Activated T-helper 17 cell treated with anti-CD3 and anti-CD28 coated beads, Interleukin-2, amount 50 U/mL, for 72 hours (primary cell): ENCODE measurements at places on chromosomes 2 and 18.

- peaks cover 6% of the 10 kb centered on the region for H3K36me3 ChIP-seq
- peaks cover 12% of the 10 kb centered on the region for H3K4me1 ChIP-seq
- H3K4me3 ChIP-seq: peak overlapping the region; percentile 3
- no peaks in the 10 kb centered on the region for H3K27me3 ChIP-seq
- no peak overlapping the region for H3K27ac ChIP-seq
Measured at GRCh38 chr2:230872968-230873660, 8.4 kb downstream of the ITM2C start.

DNA sequence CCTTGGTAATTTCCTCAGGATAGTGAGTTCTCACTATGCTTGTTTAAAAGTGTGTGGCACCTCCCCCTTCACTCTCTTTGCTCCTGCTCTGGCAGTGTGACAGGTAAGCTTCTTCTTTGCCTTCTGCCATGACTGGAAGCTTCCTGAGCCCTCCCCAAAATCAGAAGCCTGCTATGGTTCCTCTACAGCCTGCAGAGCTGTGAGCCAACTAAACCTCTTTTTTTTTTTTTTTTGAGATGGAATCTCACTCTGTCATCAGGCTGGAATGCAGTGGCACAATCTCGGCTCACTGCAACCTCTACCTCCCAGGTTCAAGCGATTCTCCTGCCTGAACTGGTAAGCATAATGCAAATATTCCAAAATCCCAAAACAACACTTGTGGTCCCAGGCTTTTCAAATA, 80.0 kb downstream of the SOWAHC start:
- H3K36me3 ChIP-seq: no peaks in the 10 kb centered on the region
- H3K27me3 ChIP-seq: peaks cover 16% of the 10 kb centered on the region
- ATAC-seq: no peak
- H3K4me1 ChIP-seq: no peaks in the 10 kb centered on the region
- H3K27ac ChIP-seq: no peak overlapping the region

GRCh38 chr2:29114946-29115609, at the start of gene CLIP4:
TSS of gene CLIP4 (plus strand) at chr2:29115415. CDS start at chr2:29121389, 5,974 bp downstream.
- ATAC-seq: peak; percentile 55
- peaks cover 6% of the 10 kb centered on the region for H3K36me3 ChIP-seq
- peak within 1 kb of the TSS; percentile 89 for H3K27ac ChIP-seq
- peak within 1 kb of the TSS; percentile 89 for H3K4me3 ChIP-seq
- peaks cover 24% of the 10 kb centered on the region for H3K4me1 ChIP-seq

GRCh38 chr2:105144152-105144940, 97.2 kb upstream of the GPR45 start:
- no peak overlapping the region for H3K27ac ChIP-seq
- H3K4me3 ChIP-seq: peak overlapping the region; percentile 69
- H3K27me3 ChIP-seq: peaks cover 55% of the 10 kb centered on the region
- H3K36me3 ChIP-seq: no peaks in the 10 kb centered on the region
- peaks cover 5% of the 10 kb centered on the region for H3K4me1 ChIP-seq

- no peak for ATAC-seq
- no peaks in the 10 kb centered on the region for H3K4me1 ChIP-seq
- no peak overlapping the region for H3K27ac ChIP-seq
- no peak overlapping the region for H3K4me3 ChIP-seq
Measured at GRCh38 chr2:143954186-143954585, 565.7 kb downstream of the ZEB2 start.

DNA sequence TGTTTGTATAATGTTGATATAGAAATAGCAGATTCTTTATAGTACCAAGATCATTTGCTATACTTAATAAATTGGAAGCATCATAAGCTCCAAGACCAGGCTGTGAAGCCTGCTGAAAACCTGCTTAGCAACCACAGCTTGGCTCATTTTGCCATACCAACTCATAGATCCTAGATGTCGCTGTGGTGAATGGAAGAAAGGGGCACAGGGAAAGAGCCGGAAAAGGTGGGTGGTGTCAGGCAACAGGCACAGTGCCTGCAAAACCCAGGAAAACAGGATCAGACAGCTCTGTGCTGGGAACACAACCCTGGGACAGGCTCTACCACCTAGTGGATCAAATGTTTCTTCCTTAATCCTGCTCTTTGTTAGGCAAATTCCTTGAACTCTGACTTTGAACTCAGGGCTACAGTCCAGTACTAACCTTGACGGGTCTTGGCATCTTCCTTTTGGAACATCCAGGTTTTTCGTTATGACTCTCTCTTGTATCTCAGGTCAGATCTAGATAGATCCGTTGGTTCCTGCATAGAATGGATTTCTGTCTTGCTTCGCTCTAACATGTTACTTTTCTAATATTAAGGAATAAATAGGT, 31.6 kb downstream of the TWSG1 start:
- no peaks in the 10 kb centered on the region for H3K4me1 ChIP-seq
- no peak overlapping the region for H3K4me3 ChIP-seq
- H3K36me3 ChIP-seq: peaks cover 13% of the 10 kb centered on the region
- H3K27me3 ChIP-seq: no peaks in the 10 kb centered on the region

DNA sequence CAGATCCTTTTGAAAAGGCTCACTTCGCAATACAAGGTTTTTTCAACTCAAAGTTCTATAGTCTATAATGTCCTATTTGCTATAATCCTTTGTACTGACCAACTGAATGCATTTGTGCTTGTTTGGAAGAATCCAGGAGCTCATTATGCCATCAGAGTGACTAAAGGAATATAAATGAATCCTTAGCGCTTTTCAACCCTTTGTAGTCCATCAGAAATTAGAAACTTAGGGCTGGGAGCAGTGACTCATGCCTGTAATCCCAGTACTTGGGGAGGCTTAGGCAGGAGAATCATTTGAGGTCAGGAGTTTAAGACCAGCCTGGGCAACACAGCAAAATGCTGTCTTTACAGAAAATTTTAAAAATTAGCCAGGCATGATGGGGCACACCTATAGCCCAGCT, 330.2 kb upstream of the CHAC2 start:
- H3K4me1 ChIP-seq: no peaks in the 10 kb centered on the region
- H3K4me3 ChIP-seq: no peak overlapping the region
- peaks cover under 1% of the 10 kb centered on the region for H3K27me3 ChIP-seq
- ATAC-seq: no peak
- H3K36me3 ChIP-seq: no peaks in the 10 kb centered on the region
- H3K27ac ChIP-seq: no peak overlapping the region

DNA sequence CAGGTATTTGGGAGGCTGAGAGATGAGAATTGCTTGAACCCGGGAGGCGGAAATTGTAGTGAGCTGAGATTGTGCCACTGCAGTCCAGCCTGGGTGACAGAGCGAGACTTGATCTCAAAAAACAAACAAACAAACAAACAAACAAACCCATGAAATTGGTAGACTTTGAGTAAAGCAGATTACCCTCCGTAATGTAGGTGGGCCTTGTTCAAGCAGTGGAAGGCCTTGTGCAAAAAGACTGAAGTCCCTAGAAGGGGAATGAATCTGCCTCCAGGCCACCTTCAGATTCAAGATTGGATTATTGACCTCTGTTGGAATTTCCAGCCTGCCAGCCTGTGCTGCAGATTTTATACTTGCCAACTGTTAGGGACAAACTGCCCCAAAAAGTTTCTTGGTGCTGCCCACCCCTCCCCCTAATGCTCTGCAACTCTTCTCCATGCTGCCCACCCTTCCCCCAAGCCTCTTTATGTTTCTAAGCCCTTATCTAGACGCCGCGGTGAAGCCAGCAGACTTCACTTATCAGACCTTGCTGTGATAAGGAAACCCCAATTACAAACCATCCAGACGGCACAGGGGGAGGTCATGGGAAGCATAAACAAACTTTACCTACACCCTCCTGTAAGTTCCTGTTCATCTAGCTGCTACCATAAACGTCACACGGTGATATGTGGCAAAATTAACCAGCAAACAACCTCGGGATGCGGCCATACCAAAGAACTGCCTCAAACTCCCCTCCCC, 17.0 kb downstream of the CYP27A1 start:
- H3K27ac ChIP-seq: no peak overlapping the region
- H3K4me1 ChIP-seq: no peaks in the 10 kb centered on the region
- H3K27me3 ChIP-seq: peaks cover 10% of the 10 kb centered on the region
- H3K36me3 ChIP-seq: no peaks in the 10 kb centered on the region

DNA sequence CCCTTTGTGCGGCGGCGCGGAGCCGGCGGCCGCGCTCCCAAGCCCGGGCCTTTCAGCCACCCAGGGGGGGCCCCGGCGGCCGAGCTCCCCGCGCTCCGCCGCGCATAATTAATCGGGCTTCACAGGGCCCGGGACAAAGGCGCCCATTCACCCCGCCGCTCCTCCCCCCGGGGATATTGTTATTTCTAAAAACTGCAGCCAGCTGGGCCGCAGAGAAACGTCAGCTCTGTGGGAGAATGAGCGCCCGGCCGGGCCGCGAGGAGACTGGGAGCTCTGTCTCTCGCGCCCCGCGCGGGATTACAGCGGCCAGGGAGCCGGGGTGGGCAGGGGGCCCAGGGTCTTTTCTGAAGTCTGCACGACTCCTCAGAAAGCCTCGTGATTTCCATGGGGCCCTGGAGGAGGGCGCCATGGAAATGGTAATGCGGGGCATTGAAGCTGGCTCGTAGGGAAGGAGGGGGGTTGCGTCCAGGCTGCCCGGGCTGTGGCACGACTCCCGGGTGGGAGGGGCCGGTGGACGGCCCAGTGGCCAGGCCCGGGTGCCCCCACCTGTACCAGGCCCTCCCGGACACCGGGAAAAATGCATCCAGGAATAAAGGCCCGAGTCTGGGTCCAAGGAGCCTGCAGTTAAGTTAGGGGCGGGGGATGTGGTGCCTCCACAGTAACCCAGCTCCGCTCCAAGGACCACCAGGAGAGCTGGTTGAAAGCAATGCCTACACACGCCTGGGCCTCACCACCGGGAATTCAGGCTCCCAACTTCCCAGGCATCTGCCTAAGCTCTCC, 125.3 kb downstream of the ZFP36L2 start:
- H3K27ac ChIP-seq: no peak overlapping the region
- H3K4me1 ChIP-seq: no peaks in the 10 kb centered on the region
- no peak for ATAC-seq
- no peaks in the 10 kb centered on the region for H3K36me3 ChIP-seq
- no peak overlapping the region for H3K4me3 ChIP-seq

- H3K27me3 ChIP-seq: no peaks in the 10 kb centered on the region
- H3K4me3 ChIP-seq: no peak overlapping the region
- peaks cover 20% of the 10 kb centered on the region for H3K36me3 ChIP-seq
- no peak overlapping the region for H3K27ac ChIP-seq
Measured at GRCh38 chr2:20633001-20633400, 17.9 kb downstream of the HS1BP3 start.

GRCh38 chr2:64879745-64880144, 109.5 kb upstream of the SLC1A4 start:
- H3K4me3 ChIP-seq: no peak overlapping the region
- H3K4me1 ChIP-seq: no peaks in the 10 kb centered on the region
- no peak overlapping the region for H3K27ac ChIP-seq

- H3K4me3 ChIP-seq: no peak overlapping the region
- H3K27ac ChIP-seq: no peak overlapping the region
- H3K36me3 ChIP-seq: no peaks in the 10 kb centered on the region
- H3K4me1 ChIP-seq: no peaks in the 10 kb centered on the region
- ATAC-seq: no peak
Measured at GRCh38 chr2:85790499-85791188, 36.9 kb downstream of the ATOH8 start.

DNA sequence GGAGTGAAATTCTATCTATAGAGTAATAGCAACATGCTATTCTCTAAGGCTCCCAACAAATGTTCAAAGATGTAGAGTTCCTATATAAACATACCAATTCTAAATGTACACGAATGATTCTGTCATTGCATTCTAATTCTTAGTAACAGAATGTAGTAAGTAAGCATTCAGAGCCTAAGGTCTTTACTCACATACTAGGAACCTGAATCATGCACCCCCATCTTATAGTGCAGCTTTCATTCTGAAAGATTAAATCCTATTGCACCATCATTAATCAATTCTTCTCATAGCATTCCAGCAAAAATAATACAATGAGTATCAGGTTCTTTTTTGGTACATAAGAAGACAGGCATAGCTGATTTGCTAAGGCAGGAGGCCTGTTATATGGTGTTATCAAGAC, 230.0 kb downstream of the NCKAP5 start:
- no peaks in the 10 kb centered on the region for H3K4me1 ChIP-seq
- no peak for ATAC-seq
- H3K4me3 ChIP-seq: no peak overlapping the region
- H3K36me3 ChIP-seq: no peaks in the 10 kb centered on the region
- H3K27me3 ChIP-seq: no peaks in the 10 kb centered on the region
- no peak overlapping the region for H3K27ac ChIP-seq

- no peak overlapping the region for H3K27ac ChIP-seq
- no peaks in the 10 kb centered on the region for H3K27me3 ChIP-seq
- ATAC-seq: no peak
- H3K36me3 ChIP-seq: no peaks in the 10 kb centered on the region
Measured at GRCh38 chr18:8003878-8004675, 437.0 kb downstream of the PTPRM start.

DNA sequence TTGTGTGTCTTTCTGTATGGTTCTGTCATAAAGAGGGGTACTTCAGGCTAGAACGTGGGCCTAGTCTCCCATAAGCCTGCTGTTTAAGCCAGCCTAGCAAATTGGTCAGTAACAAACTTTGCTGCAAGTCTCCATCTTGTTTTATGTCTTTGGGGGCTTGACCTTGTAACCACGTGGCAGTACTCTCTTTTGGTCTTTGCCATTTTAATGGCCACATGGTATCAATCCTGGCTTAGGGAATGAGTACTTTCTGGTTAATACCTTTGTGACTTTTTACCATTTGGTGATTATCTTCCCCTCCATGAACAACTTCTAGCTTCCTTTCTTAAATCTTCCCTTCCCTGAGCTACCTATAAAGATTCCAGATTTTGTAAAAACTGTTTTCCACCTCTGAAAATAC, 148.3 kb downstream of the GCA start:
- H3K4me3 ChIP-seq: no peak overlapping the region
- no peaks in the 10 kb centered on the region for H3K36me3 ChIP-seq
- no peak for ATAC-seq
- no peaks in the 10 kb centered on the region for H3K4me1 ChIP-seq
- no peak overlapping the region for H3K27ac ChIP-seq

DNA sequence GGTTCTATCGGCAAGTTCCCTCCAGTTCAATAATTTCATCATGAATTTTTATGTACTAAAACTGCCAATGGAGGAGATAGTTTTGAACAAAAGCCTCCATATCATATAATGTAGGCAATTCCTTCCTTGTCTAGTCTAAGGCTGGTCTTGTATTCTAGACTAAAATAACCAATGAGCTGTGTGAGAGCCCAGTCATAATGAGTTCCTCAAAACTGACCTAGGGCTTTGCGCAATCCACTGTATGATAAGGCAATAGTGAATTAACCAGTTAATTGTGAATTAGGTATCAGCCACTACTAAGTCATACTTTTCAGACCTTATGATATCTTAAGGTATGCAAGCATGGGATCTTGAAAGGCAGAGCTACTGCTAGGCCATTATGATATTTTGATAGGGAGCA, 7.6 kb upstream of the UXS1 start:
- H3K27me3 ChIP-seq: no peaks in the 10 kb centered on the region
- H3K27ac ChIP-seq: no peak overlapping the region
- no peak overlapping the region for H3K4me3 ChIP-seq
- no peaks in the 10 kb centered on the region for H3K36me3 ChIP-seq
- no peak for ATAC-seq
- H3K4me1 ChIP-seq: peaks cover 5% of the 10 kb centered on the region

GRCh38 chr2:223758131-223758840, 79.1 kb downstream of the AP1S3 start:
- ATAC-seq: no peak
- no peaks in the 10 kb centered on the region for H3K36me3 ChIP-seq
- H3K27ac ChIP-seq: no peak overlapping the region
- H3K4me3 ChIP-seq: no peak overlapping the region
- no peaks in the 10 kb centered on the region for H3K27me3 ChIP-seq
